Stimulated activated CD4-positive, alpha-beta T cell treated with anti-CD3 and anti-CD28 coated beads, TNF-alpha, amount 100 ng/mL, for 1 hour (primary cell): ENCODE measurements at places on chromosomes 16 and 17.

DNA sequence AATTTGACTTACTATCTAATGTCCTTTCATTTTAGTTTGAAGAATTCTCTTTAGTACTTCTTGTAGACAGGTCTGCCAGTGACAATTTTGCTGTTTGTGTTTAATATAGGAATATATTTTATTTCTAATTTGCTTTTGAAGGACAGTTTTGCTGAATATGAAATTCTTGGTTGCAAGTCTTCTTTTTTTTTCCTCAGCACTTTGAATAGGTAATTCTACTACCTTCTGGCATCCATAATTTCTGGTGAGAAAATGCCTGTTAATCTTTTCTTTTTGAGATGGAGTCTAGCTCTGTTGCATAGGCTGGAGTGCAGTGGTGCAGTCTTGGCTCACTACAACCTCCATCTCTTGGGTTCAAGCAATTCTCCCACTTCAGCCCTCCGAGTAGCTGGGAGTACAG is 25.2 kb upstream of the CCL22 start:
- DNase-seq = no peak

GRCh38 chr16:34050787-34051320 is 591.4 kb downstream of the TP53TG3F start:
- DNase-seq = no peak

DNA sequence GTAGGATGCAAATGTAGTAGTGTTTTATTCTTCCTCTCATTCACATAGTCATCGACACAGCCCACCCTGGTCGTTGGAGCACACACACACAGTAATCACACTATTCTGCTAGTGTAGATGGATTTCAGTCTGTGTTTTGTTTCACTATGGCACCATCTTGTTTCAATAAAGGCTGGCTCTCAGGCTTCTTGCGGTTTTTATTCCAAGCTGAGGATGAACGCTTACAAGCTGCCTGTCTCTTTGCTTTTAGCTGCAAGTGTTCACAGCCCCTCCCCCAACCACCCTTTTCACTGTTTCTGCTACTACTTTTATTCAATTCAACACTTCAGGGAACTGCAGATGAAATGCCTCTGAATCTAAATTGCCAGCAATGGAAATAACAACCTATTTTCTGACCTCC is 140.9 kb upstream of the PMFBP1 start:
- DNase-seq = no peak

- DNase-seq = no peak
Measured at GRCh38 chr17:49748791-49749190, 15.1 kb downstream of the FAM117A start.

DNA sequence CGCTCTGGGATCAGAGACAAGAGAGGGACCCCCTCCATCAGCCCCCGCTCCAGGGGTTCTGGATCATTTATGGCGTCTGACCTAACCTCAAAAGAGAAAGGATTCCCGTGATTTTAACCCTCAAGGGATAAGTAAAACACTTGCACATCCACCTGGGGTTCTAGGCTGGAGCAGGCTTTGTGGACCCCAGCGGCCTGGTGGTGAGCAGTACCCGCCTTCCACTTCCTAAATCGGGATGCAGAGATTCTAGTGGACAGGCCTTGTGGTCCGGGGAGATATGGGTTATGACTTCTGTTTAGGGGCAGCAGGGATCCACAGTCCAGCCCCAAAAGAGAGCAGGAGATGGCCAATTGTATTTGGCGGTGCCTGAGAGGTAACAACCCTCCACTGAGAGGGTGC is 684 bp upstream of the PITPNM3 start:
- no peak for DNase-seq

DNA sequence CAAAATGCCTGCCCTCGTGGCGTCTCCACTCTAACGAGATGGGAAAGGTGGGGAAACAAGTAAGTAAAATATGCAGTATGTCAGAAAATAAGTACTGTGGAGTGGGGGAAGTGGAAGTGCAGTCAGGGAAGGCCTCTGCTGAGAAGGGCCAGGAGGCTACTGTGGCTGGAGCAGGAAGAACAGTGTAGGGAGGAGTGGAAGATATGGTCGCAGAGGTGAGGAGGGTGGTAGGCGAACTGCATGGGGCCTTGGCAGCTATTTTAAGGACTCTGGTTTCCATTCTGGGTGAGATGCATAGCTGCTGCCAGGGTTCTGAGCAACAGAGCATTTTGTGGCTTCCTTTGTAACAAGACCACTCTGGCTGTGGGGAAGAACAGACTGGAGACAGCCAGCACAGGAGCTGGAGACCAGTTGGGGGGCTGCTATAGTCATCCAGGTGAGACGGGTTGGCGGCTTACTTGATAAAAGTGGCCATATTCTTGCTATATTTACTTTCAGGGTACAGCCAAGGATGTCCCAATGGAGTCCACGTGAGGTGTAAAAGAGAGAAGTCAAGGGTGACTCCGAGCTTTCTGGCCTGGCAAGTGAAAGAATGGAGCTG is 42.6 kb downstream of the CYTH1 start:
- no peak for DNase-seq

DNA sequence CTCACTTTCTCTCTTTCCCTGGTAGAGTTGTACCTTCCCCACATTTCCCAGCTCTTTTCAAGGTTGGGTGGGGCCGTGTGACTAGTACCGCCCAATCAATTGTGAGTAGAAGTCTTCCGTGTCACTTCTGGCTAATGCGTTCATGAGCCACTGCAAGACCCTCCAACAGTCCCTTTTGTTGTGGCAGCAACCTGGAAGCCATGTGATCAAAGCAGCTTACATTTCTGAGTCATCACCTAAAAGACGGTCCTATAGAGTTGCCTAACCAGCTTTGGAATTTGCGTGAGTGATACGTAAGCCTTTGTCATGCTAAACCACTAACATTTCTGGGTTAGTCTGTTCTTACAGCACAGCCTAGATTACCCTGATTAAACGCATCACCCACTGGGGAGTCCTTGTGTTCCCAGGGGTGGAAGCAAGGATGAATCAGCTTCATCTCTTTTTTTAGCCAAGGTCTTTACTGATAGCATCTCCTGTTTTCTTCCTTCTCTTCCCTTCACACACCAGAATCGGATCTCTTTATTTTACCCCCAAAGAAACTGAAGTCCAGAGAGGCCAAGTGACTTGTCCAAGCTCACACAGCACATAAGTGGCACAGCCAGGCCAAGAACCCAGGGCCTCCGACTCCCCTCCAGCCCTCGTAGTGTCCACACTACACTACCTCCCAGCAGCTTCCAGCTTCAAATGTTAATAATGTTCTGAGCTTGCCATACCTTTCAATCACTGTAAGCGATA is 366.3 kb upstream of the XYLT1 start:
- no peak for DNase-seq

- no peak for DNase-seq
Measured at GRCh38 chr16:8075271-8075670, 515.0 kb downstream of the TMEM114 start.

DNA sequence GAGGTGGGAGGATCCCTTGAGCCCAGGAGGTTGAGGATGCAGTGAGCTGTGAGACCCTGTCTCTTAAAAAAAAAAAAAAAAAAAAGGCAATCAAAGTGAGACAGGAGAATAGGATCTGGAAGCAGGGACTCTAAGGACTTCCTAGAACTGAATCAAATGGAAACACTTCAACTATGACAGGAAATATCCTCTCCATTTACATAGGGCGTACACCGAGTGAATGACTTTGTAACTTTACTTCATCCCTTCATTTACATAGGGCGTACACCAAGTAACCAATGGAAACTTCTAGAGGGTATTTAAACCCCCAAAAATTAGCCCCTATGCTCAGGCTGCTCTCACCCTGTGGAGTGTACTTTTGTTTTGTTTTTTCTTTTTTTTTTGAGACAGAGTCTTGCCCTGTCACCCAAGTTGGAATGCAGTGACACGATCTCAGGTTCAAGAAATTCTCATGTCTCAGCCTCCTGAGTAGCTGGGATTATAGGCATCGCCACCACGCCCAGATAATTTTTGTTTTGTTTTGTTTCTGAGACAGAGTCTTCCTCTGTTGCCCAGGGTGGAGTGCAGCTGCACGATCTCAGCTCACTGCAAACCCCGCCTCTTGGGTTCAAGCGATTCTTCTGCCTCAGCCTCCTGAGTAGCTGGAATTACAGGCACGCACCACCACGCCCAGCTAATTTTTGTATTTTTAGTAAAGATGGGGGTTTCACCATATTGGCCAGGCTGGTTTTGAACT is 9.6 kb upstream of the PRPSAP1 start:
- no peak for DNase-seq

DNA sequence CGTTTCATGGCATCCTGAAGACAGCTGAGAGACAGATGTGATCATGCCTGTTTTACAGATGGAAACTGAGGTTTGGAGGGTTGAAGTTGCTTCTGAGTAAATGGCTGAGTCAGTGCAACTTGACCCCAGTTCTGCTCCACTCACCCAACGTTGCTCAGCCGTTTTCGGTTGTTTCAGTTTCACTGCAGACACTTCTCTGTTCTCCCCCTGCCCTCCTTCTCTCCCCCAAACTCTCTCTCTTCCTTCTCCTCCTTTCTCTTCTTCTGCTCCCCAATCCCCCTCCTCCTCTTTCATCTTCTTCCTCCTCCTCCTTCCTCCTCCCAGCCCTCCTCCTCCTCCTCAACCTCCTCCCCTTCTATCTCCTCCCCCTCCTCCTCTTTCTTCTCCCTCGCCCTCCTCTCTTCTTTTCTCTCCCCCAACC is 9.4 kb upstream of the CEP20 start:
- DNase-seq = no peak

DNA sequence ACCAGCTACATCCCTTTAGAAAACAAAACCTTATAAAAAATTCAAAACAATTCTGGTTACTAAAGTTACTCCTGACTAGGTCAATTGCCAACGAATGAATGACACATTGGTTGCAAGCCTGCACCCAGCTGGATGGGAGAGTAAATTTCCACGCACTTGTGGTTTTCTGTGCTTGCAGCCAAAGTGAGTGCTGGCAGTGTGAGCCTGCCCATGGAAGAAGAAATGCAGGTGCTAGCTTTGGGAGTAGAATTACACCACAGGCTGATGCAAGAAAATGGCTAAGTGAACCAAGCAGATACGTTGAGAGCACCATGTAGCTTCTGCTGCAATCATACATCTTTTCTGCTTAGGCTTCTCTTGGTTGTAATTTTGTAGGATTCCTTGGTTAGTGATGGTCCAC is 74.6 kb downstream of the SYCE1L start:
- no peak for DNase-seq

GRCh38 chr17:68255731-68256538 is 8.1 kb downstream of the AMZ2 start:
- no peak for DNase-seq

- DNase-seq = no peak
Measured at GRCh38 chr17:4453812-4454591, 20.3 kb downstream of the SPNS3 start.

DNA sequence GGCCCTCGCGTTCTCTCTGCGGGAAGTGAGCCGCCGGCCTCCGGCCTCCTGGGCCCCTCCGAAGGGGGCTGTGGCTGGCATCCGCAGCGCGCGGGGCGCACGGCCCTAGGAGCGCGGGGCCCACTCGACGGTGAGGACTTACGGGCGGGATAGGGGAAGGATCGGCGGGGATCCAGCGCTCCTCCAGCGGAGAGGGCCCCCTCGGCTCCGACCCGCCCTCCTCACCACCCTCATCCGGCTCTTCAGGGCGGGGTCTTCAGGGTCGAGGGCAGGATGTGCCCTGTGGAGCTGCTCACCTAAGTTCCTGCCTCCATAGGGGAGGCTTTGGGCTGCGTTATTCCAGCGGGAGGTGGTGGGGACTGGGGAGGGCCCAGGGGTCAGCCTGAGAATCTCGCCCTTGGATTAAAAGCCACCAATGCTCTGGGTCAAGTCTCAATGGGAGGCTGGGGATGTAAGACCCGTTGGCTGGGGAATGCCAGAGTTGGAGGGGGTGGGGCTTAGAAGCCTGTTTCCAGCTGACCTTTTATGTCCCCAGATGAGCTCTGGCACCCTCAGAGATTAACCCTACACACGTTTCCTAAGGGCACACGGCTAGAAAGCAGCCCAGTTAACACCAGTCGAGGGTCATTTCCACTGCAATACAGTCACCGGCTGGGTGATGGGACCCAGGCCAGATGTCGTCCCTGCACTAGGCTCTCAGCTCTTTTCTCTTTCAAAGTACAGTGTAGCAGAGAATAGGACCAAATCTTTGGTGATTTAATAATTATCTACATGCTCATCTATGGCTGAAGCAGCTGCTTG is 13.4 kb downstream of the TBX2 start:
- no peak for DNase-seq

GRCh38 chr17:4307179-4307930 is 43.6 kb upstream of the ANKFY1 start:
- DNase-seq = no peak

DNA sequence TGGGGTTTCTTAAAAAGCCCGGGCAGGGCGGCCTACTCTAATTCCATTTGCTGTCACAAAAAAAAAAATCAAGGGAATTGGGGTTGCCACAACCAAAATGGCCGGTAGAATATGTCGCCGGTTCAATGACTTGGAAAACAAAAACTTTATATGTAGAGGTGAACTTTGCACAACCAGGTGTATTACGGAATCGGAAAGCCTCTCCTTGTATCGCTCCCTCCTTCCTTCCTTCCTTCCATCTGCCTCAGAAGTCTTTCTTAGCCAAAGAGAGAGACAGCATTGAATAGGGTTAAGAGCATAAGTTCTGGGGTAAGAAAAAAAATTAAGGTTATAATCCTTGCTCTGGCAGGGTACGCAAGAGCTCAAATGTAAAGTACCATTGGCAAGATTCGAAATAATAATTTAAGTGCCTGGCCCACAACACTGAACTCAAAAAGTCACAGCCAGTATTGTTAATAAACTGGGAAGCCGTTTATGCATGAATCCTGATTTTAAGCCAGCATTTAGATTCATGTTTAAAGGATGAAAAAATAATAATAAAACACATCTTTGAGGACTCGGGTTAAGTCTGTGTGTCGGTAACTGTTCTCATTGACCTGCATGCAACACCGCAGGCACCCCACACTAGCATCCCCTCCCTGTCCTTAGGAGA is 522 bp upstream of the GLG1 start:
- no peak for DNase-seq

DNA sequence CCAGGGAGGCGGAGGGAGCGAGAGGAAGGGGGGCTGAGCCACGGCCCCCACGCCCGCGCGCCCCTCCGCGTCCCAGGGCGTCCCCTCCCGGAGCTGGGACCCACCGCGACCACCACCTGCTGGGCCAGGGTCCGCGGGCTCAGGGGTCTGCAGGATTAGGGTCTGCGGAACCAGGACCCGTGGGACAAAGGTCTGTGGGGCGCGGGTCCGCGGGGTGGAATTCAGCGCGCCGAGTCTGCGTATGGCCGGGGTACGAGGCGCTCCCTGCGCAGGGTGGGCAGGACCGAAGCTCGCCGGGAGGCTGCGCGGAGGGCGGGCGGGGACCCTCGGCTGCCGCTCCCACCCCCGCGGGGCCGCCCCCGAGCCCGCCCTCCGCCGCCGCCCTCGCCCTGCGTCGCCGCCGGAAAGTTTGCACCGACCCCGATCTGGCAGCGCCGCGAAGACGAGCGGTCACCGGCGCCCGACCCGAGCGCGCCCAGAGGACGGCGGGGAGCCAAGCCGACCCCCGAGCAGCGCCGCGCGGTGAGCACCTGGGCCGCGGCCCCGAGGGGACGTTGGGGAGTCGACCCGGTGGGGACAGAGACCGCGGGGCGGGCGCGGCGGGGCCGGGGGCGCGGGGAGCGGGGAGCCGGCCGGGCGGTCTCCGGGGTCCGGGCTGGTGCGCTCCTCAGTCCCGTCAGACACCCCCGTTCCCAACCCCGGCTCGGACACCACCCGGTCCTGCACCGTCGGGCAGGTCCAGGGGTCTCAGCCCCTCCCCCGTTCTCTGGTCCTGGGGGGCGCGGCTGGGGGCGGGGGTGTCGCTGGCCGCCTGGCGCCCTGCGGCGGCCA is at the start of gene GCGR:
GCGR (plus strand) TSS at position 423 of the 831 bp plus-strand sequence. CDS start 4,869 bp downstream, outside the sequence.
- no peak for DNase-seq

- DNase-seq = no peak
Measured at GRCh38 chr17:68710035-68710780, 109.0 kb upstream of the FAM20A start.
